HS-27A (cell line): ENCODE measurements at places on chromosomes 16 and 17.
A peak's percentile ranks its signal among the peaks of the same experiment; 100 is the strongest.

- no peak for DNase-seq
Measured at GRCh38 chr17:65017207-65017774, 39.2 kb downstream of the GNA13 start.

DNA sequence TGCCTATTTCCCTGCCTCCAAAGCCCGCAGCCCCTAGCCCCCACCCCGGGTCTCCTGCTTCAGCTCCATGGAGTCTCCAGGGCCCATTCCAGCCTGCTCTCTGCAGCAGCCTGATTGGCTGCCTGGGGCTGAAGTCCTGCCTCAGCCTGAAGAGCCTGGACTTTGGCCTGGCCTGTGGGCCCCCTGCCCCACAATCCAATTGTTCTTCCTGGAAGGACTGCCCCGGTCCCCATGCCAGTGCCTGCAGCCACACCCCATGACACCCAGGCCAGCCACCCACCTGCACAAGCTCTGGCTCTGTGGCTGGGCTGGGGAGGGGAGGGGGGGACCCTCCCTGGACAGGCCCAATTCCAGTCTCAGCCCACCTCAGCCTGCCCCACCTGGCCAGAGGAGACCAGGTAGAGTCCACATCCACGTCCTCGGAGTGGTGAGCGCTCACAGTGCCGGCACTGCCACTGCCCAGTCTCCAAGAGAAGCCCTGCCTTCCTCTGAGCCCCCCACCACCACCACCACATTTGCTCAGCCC, 12.3 kb downstream of the ENPP7 start:
- DNase-seq: no peak

DNA sequence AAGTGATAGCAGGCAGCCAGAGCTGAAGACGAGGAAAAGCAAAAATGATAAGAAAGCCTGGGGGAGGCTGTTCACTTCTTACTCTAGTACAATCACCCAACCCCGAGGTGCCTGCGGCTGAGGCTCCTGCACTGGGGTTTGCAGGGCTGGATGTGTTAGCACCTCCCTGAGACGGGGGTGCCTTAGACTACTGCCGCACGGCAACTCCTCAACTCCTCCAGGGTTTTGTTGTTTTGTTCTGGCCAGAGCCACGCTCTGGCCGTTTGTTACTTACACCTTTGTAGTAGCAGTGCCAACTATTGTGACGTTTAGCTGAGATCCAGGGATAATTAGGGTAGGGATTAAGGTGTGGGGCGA, 51.5 kb downstream of the LDHD start:
- no peak for DNase-seq

DNA sequence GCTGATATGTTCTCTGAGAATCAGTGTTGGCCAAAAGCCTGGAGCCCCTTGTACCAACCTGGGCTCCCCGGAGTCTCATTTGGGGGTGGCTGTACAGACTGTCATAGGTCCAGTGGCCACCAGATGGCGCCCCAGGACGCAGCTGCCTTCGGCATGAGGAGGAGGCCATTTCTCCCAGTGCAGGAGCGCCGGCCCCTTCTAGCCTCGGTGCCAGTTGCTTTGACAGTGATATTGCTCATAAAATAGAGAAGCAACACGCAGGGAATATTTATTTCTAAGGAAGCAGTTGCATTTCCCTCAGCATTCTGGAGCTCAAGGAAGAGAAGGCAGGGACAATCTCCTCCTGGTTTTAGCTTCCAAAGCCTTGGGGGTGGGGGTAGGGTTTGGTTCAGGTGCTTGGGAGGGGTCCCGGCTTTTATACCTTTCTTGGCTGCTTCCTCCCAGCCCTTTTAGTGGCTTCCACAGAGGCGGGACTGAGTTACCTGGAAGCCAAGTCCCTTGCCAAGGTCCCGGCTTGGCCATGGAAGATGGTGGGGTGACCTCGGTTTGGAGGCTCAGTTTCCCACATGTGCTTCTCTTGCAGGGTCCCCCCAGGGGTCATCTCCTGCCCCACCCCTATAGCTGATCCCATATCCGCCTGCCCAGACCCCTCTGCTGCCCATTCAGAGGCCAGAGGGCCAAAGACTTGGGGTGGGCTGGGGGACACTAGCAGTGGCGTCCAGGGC, 117.8 kb upstream of the CDC42EP4 start:
- DNase-seq: peak; percentile 8

- no peak for DNase-seq
Measured at GRCh38 chr17:63445571-63445953, 544 bp downstream of the CYB561 start.

DNA sequence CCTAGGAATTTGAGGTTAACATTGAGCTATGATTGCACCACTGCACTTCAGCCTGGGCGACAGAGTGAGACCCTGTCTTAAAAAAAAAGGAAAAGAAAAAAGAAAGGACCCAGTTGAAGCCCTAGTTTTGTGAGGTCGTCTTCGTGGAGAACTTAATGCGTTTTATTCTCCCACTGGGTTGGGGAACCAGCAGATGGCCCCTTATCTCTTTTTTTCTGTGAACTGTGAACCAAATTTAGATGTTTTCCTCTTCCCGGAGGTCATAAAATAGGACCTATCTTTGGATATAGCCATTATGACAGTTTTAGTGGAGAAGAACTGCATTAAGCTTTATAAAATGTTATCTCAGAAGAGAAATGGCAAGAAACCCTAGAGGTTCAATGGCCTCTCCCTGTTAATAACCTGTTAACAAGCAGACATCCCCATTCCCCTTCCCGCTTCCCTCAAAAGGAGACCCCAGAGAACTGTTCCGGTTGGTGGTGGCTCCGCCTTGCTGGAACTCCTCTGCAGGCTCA, 23.5 kb downstream of the KIAA0513 start:
- DNase-seq: no peak

GRCh38 chr16:79047337-79047736, 553.2 kb downstream of the MAF start:
- DNase-seq: no peak

DNA sequence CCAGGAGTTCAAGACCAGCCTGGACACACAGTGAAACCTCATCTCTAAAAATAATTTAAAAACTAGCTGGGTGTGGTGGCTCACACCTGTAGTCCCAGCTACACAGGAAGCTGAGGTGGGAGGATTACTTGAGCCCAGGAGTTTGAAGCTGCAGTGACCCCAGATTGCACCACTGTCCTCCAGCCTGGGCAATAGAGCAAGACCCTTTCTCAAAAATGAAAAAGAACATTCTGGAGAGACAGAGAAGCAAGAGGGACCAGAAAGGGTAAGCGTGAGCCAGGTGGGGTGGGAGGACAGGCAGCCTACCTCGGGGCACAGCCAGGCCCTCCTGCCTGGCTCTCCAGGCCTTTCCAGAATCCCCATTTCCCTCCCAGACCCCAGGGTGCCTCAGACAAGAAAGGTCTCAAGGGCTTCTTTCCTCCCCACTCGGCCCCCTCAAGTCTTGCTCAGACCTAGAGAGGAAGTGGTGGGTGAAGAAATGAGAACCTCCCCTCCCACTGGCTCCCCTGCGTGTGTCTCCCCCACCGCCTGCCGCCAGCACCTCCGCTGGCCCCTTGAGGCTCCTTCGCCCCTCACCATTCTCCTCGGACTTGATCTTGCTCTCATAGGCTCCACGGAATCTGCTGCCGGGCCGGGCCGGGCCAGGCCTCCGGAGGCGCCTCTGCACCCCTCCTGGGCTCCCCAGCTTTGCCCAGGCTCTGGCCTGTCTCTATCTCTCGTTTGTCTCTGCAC, 503 bp downstream of the C16orf54 start:
- no peak for DNase-seq

DNA sequence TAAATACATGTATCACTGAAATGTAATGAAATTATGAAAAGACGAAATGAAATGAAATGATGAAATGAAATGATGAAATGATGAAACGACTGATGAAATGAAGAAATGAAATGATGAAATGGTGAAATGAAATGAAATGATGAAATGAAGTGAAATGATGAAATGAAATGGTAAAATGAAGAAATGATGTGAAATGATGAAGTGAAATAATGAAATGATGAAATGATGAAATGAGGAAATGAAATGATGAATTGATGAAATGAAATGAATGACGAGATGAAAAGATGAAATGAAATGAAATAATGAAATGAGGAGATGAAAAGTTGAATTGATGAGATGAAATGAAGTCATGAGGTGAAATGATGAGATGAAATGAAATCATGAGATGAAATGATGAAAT, 594.7 kb downstream of the TP53TG3F start:
- no peak for DNase-seq

DNA sequence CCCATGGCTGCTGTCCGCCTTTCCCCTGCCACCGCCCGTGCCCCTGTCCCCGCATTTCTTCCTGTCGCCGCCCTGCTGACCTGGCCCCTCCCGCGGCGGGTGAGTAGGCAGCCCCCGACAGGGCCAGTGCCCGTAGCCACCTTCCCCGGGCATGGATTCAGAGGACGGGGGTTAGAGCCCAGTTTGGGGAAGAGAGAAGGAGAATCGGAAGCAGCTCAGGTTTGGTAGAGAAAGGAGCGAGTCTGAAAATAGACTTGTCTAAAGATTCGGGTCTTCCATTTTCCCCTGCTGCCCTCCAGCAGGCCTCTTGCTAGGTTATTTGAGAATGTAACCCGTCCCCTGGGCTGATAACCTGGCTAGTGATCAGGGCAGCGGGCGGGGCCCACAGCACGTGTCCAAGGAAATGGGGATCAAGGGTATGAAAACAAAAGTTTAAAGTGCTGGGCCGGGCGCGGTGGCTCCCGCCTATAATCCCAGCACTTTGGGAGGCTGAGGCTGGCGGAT, 7.9 kb upstream of the CLDN9 start:
- no peak for DNase-seq

- no peak for DNase-seq
Measured at GRCh38 chr16:58107709-58108108, 21.5 kb downstream of the CFAP20 start.

GRCh38 chr17:72403713-72404209, 282.9 kb downstream of the SOX9 start:
- no peak for DNase-seq

- no peak for DNase-seq
Measured at GRCh38 chr17:538181-538973, 176.3 kb downstream of the VPS53 start.

DNA sequence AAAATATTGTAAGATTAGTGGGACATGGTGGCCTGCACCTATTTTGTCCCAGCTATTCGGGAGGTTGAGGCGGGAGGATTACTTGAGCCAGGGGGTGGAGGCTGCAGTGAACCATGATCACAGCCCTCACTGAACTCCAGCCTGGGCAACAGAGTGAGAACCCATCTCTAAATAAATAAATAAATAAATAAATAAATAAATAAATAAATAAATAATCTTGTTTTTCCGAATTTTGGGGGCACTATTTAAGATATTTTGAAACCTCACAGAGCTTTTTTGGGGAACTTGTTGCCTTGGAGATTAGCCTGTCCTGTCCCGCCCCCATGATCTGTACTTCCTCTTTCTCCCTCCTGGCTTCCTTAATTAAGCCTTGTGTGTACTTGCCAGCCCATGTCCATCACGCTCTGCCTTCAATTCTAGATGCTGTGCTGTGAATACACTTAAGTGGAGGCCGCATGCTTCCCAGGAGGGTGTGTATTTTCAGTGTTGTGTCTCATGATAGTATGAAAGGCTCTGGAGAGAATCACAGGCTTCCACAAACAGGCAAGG, 4.4 kb downstream of the LGALS9 start:
- DNase-seq: no peak

DNA sequence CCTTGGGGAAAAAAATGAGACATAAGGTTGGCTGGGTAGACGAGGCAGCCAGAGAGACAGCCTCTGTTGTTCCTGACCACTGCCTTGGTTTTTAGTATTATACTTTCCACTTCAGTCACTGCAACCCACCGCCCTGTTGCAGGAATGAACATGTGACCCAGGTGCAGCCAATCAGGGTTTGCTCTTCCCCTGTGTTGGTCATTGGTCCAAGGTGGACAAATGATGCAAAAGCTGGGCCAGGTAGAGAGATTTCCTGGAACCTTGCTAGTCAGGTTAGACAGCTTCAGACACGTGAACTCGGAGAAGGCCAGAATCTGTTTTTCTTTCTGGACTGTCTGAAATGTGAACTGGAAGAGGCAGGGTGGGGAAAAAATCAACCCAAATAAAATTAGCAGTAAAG, 452.4 kb upstream of the RBFOX1 start:
- DNase-seq: no peak

GRCh38 chr16:73049091-73049490, 1.2 kb upstream of the ZFHX3 start:
- DNase-seq: no peak

DNA sequence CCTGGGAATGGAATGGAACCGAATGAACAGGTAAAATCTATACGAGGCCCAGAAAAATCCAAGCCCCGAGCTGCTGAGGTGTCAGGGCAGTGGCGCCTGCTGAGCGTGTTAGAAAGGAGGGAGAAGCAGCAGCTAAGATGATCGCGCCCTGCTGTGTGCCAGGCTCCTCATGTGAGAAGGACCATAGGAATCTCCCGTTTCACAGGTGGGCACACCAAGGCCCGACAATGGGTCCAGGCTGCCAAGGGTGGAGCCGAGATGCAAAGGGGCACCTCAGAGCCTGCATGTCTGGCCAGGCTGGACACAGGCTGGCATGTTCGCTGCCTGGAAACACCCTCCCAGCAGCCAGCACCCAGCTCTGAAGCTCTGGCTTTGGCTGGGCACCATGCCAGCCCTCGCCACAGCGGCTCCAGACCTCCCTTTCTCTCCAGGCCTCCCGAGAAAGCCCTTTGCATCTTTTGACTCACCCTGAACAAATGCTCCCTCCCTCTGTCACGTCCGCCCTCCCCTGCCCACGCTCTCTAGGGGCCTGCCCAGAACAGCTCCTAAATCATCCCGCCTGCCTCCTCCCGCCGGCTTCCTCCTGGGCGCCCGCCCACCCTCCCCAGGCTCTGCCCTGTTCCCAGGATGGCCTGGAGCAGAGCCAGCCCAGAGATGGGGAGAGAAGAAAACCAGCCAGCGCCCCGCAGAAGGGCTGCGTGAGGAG, 217.8 kb upstream of the GSE1 start:
- DNase-seq: peak; percentile 97

DNA sequence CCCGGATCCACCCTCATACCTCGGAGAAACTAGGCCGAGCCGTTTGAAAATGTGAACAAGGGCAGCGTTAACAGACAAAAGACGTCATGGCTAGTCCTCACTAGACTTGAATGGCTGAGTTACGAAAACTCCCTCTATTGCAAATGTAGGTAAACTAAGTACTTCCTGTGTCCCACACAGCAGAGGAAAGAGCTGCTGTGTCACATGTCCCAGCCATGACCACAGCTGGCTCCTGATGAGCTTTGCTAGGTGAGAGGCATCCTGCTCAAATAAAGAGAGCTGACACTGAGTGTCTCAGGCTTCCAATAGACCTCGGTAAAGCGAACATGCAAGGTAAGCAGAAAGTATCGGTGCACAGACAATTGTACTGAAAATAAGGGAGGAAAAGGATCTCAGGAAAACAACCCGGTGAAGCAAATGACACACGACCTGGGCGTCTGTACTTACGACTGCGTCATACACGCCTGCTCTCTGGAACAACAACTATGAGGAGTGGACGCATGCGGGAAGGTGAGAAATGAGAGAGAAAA, 26.0 kb downstream of the TMEM204 start:
- DNase-seq: no peak

- DNase-seq: no peak
Measured at GRCh38 chr16:67349172-67349571, 22.6 kb downstream of the LRRC36 start.

- DNase-seq: no peak
Measured at GRCh38 chr17:71338396-71338795, 782.4 kb upstream of the SOX9 start.

DNA sequence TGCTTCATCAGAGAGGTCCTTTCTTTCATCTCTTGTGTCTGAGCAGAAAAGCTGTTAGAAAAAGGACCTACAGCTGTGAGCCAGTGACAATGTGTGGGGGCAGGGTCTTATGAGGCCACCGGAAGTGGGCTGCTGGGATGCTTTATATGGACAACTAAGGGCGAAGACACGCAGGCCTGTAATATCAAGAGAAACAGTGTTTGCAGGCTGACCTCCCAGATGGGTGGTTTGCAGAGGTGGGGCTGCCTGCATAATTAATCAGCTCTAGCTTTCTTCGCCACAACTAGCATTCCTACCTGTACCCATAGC, 30.4 kb upstream of the SALL1 start:
- no peak for DNase-seq
